Left colon (tissue), 2 donors: ENCODE measurements at places on chromosomes 7 and 10.
A peak's percentile ranks its signal among the peaks of the same experiment; 100 is the strongest.

DNA sequence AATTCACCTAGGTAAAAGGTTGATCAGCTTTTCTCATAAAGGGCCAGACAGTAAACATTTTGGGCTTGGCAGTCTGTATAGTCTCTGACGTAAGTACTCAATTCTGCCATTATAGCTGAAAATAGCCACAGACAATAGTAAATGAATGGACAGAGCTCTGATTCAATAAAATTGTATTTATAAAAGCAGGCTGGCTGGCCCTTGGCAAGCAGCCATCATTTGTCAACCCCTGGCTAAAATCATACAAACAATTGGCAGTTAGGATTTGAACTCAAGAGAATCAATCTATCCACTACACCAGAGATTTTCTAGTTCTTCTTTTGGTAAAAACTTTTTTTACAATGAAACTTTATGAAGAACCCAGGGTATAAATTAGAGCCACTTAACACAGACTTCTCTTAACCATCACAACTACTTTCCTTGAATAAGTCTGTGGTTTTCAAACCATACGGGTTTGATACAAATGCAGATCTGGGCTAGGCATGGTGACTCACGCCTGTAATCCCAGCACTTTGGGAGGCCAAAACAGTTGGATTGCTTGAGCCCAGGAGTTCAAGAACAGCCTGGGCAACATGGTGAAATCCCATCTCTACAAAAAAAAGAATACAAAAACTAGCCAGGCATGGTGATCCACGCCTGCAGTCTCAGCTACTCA is 124.5 kb downstream of the SLC16A9 start:
- no peak for DNase-seq

GRCh38 chr10:118369641-118370205 is 27.6 kb upstream of the FAM204A start:
- DNase-seq, result no peak

GRCh38 chr7:150489782-150490181 is 24.9 kb upstream of the GIMAP7 start:
- no peak for DNase-seq

GRCh38 chr7:5661942-5662341 is 119.5 kb downstream of the RNF216 start:
- no peak for DNase-seq

DNA sequence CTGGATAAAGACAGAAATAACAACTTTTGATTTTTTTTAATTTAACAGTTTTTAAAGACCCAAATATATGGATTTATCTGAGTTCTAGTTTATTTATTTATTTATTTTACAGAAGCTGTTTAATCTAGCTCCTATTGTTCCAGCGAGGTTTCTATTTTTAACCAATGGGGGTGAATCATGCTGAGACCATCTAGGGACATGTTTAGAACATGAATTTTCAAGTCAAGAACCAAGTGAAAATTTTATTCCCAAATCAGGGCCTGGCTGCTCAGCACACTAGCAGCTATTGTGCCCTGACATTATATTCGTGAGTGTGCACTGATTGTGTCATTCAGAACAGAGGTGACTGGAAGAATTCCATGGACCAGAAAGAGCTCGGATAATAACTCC is 24.6 kb upstream of the MPP7 start:
- DNase-seq, result no peak

DNA sequence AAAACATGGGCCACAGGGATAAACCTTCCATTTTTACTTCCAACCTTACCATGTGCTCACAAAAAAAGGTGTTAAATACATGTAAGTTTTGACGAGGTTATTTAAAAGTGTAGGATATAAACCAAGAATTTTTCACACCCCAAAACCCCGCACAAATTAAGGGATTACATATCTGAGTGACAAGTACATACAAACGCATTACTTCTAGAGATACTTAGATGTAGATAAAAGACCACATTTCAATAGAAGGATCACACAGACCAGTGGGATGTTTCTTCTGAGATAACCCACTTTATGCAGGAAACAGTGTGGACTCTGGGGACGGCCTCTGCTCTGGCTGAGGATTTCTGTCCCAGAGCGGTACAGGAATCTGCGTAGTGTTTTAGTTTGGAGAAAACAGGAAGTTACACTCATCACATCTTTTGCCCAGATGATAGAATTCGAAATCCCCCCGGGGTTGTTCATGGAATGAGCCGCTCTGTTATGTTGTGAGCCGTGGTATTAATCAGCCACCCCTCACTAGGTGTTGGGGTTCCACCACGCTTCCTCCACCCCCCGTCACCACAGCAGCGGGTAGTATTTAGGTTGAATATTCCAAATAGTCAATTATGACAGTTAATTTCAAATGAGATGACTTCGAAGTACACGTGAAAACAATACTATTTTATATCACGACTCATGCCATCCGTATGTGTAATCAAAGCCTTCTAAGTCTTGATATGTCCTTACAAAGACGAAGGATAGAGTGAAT is 1.3 kb upstream of the CUL1 start:
- DNase-seq, result no peak

DNA sequence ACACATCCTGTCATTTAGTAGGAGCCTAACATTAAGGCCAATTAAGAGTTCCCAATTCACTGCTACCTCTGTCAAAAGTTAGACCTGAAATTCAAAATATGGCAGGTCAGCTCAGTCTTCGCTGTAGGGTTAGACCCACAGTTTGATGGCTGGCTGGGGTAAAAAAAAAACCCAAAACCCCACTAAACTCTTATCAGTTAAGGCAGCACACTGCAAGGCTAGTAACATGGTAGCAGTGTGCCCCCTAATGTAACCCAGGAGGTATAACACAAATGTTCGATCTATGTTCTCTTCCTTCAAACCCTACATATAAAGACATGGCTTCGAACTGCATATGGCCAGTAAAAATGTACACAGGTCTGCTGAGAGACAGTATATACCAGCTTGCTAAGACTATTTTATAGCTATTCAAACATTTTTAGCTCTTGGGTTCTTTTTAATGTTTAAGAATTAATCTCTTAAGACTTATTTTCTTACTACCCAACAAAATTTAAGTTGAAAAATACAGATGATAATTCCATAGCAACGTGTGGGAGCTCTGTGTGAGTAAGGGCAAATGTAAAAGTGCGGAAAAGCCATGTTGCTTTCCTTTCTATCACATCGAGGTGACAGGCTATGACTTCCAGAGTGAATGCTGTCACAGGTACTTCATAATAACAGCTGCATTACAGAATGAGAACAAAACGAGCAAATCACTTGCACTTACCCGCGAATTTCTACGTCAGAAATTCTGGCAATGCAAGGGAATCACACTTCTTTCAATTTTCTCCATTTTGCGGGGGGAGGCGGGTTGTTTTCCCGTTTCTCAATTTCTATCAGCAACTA is 168.4 kb upstream of the IMMP2L start:
- no peak for DNase-seq

DNA sequence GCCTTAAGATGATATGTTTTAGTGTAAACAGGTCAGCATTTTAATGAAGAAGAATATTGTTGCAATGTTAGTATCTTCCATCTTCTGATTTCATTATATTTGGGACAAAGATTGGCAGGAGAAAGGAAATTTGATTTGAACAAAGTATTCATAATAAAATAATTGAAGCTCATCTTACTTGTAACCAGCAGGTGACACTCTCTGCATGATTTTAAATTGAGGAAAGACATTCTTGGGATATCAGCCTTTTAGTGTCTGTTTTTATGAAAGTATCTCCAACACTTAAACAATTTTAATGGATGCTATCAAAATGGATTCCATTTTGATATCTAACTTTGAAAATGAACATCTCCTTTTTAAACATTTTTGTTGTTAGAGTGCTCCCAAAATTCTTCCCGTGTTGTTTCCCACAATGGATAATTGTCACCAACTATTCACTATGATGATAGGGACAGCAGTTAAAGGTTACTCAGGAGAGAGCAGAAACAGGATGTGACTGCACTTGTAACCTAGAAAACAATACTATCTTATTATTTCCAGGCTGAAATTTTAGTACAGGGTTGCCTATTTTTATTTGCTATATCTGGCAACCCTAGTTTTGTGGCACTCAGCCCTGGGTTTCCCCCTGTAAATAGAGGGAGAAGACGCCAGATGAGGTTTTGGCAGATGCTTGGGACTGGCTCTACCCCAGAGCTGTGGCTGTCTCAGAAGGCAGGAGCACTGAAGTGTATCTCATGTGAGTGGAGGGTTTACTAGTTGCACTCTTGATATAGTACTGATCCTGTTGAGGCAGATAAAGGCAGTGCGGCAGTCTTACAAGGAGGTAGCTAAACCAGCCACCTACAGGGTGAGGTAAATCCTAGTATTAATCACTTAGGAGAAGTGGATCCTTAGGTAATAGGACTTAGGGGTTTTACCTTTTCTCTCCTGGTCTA is 31.0 kb upstream of the ABCB4 start:
- no peak for DNase-seq

GRCh38 chr7:156157409-156158012 is 345.2 kb upstream of the SHH start:
- DNase-seq, result no peak

DNA sequence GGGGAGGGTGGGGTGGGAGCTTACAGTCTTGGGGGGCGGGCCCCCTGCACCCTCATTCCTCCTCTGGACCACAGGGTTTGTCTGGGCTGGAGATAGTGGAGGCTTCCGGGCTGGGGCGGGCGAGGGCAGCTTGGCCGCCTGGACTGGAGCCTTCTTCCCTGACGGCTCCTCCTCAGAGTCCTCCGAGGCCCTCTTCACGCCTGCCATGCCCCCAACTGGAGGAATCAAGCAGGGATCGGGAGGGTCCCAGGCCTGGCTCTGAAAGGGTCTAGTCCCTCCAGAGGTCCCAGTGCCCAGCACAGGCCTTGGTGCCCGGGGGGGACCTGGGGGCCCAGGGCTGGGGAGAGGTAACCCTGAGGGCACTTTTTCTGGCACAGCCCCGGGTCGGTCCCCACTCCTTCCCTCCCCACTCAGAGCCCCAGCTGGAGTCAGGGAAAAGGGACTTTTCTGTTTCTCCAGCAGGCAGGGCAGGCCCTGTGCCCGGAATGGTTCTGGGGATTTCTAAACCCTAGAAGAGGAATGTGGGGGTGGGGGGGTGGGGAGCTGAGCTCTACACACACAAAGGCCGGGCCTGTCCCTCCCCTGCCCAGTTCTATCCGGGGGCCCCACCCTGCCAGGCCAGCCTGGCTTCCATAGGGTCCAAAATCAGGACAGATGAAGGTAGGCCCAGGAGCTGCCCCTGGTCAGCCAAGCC is 11.6 kb downstream of the MICALL2 start:
- no peak for DNase-seq

DNA sequence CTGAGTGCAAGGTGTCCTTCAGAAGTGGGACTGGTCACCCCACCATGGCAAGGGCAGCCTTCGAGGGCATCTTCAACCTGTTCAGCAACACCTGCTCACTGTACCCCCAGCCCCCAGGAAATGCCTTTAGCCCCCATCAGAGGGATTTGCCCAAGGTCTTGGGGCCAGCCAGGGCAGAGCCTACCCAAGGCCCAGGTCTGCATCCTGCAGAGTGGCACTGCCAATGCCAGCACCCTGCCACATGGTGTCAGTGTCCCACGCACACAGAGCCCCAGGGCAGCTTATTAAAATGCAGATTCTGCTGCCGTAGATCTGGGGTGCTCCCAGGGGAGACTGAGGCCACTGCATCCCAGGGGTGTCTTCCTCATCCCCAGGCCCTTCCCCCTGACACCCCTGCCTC is 106.2 kb upstream of the KCTD7 start:
- DNase-seq, result no peak

GRCh38 chr10:84184517-84184916 is 9.8 kb upstream of the CDHR1 start:
- DNase-seq, result peak; percentile 79

- DNase-seq, result no peak
These were observed 349.7 kb upstream of the MBL2 start for GRCh38 chr10:53122281-53122680.

GRCh38 chr10:28952523-28952922 is 275.2 kb downstream of the BAMBI start:
- no peak for DNase-seq

GRCh38 chr10:3452683-3453361 is 280.2 kb upstream of the PITRM1 start:
- DNase-seq, result no peak

DNA sequence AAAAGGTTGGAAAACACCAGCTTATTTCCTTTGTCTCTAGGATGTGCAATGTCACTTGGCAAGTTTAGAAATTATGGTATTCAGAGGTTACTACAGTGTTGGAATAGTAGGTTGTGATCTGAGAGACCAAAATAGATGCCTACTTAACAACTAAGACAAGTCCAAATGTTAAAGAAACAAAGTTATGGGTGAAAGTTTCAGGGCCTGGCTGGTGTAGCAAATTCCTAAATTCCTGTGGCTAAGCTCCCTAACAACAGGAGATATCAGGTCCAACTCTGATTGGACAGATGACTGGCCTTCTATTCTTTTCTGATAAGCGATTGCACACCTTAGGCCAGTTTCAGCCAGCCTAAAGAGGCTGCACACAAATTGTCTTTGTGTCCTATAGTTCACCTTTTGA is 873.5 kb downstream of the REEP3 start:
- no peak for DNase-seq

DNA sequence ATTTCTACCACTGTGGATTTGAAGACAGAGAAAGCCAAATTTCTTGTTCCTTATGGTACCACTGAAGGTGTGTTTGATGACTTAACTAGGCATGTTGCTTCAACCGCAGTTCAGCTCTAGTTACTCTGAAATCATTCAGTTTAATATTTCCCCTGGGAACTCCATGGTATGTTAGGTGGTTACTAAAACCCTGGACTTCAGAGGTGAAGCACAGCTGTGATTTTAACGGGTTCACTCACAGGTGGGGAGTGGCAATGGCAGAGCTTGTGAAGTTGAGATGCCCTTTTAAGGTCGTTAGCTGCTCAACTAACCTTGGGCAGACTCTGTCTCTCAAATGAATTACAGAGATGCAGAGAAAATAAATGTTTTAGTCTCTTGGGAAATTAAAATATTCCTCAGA is 163.6 kb upstream of the PHYHIPL start:
- no peak for DNase-seq

- no peak for DNase-seq
These were observed 48.5 kb downstream of the PLCE1 start for GRCh38 chr10:94042001-94042833.

GRCh38 chr7:110909117-110909516 is 181.8 kb upstream of the LRRN3 start:
- DNase-seq, result no peak

DNA sequence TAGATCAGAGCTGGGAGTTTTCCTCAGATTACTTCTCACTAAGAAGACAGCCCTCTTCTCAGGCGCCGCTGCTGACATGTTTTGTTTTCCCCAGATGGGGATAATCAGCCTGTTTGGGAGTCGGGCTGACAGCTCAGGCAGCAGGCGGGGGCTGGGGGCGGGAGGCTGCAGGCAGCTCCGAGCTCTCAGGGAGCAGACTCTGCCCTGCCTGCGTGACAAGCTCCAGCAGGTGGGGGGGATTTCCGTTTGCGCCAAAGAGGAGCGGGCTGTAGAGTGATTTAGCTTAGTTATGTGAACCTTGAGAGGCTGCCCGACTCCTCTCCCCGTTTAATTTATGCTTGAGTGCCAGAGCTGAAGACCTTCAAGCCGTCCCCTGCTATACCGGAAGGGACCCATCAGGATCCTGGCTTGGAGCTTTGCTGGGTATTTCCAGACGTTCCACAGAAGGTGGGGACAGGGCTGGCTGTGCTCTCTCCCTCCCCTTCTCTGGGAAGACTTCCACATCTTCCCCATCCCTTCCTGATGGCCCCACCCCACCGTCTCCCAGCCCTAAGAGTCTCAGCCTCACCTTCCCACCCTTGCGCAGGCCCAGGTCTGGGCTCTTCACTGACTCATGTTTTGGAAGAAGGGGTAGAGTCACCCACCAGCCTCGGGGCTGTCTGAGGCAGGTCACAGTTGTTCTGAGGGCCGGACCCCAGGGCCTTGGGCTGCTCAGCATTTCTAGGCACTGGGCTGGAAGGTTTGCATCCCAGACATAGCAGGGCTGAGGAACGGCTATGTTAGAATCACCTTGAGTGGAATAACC is 24.7 kb upstream of the ADCYAP1R1 start:
- DNase-seq, result peak; percentile 15

- no peak for DNase-seq
These were observed 11.3 kb upstream of the SGPL1 start for GRCh38 chr10:70804421-70804808.
